ENCODE measurements at places on chromosomes 12 and 14.

- no peak for DNase-seq
Measured at GRCh38 chr14:97298331-97298730, 501.1 kb downstream of the VRK1 start.

- no peak for DNase-seq
Measured at GRCh38 chr12:121872546-121873215, 14.0 kb upstream of the HPD start.

DNA sequence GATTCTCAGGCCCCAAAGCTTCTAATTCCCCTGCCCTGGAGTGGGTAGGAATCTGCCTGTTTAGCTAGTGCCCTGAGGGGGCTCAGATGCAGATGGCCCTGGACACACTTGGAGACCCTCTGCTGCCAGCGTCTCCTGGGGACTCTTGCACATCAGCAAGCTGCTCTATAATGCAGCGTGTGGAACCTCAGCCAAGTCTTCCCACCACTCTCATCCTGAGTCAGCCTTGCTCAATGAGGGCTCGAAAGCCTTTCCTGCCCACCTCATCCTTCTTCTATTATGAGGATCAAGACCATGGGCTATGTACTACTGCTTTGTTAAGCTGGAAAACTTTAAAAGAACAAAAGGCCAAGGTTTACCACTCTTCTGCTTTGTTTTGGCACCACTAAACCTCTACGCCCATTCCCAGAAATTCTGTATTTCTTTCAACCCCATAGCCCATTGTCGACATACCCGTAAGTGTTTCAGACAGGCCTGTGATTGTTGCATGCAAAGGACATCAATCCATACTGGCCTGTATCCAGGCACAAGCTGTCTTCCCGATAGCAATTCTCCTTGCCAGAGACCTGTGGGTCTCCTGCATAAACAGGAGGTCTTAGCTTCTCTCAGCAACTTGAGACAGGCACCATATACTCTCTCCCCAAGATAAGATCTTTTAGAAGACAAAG is 246.9 kb downstream of the DPF3 start:
- DNase-seq, result no peak

- DNase-seq, result no peak
Measured at GRCh38 chr12:104618691-104619090, 161.9 kb downstream of the CHST11 start.

- no peak for DNase-seq
Measured at GRCh38 chr12:125070661-125071390, 5.6 kb downstream of the AACS start.

DNA sequence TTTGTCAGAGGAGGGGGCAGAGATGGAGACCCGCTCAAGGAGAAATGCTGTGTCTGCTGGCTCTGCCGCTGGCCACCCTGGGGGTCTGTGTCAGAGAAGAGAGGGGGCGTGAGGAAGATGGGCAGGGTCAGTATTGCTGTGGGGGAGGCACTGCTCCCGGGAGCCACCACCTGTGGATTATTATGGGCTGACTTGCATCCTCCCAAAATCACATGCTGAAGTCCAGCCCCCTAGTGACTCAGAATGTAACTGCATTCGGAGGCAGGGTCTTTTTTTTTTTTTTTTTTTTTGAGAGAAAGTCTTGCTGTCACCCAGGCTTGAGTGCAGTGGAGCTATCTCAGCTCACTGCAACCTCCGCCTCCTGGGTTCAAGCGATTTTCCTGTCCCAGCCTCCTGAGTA is 12.3 kb downstream of the ABCD4 start:
- no peak for DNase-seq

GRCh38 chr12:48199774-48200221 is 3.3 kb downstream of the OR10AD1 start:
- no peak for DNase-seq

DNA sequence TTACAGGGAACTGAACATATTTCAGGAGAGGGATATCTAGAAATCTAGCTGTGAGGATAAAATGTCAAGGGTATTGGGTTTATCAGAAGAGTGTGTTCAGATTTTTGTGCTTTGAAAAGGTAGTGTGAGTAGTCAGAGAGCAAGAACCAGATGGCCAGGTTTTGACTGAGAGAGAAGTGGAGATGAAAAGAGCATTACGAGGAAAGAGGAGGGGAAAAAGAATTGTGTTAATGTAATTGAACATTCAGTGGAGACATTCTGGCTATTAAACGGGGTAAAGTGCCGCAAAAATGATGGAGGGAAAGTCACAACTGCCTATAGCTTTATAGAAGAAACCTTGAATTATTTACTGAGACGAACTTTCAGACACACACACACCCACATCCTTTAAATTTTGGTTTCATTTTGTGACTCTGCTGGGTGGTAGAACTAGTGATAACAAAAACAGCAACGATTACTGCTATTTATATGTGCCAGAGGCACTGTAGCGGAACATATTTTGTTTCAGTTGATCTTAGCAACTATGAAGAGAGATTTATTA is 213.6 kb downstream of the ERC1 start:
- peak; percentile 18 for DNase-seq

DNA sequence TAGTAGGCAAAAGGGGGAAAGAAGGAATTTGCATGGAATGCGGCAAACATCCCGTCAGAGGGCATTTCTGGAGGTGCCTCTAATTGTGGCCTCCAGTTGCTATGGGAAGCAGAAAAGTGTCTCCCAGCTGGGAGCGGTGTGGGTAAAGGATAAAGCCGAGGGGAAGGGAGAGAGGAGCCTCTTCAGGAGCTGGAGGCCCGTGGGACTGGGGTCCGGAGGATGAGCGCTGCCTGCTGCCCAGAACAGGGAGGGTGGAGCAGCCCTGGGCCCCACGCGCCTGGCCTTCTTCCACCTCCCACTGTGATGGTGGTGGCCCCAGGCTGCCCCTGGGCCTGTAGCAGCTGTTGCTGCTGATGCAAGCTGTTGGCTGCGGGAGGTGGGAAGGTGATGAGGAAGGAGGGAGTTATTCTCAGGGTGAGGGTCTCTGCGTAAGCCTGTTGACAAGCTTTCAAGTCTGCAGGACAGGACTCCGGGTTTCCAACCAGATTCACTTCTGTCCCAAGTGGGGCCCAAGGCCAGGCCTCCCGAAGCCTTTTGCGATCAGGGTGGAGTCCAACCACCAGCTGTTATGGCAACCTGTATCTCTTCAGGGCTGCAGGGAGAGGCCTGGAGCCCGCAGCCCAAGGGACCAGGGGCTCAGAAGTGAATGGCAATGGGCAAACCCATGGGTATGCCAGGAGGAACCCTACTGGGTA is 19.1 kb upstream of the PGF start:
- DNase-seq, result no peak

DNA sequence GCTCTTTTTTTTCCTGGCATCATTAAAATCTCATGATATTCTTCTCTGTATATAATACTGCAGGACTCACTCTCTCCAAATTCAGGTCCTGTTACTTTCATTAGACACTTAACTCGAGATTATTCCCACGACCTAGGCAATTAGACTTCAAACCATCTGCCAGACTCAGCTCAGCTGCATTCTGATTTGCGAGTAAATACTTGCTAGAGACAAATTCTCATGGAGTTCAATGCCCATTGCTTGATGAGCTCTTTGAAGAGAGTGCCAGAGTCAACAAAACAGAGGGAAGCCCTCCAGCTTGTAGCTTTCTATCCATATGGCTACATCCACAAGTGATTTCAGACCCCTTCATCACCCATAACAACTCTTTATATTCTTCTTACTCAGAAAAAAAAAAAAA is 88.3 kb downstream of the GTF2A1 start:
- DNase-seq, result no peak

- no peak for DNase-seq
Measured at GRCh38 chr12:82486524-82487235, 128.4 kb downstream of the METTL25 start.

DNA sequence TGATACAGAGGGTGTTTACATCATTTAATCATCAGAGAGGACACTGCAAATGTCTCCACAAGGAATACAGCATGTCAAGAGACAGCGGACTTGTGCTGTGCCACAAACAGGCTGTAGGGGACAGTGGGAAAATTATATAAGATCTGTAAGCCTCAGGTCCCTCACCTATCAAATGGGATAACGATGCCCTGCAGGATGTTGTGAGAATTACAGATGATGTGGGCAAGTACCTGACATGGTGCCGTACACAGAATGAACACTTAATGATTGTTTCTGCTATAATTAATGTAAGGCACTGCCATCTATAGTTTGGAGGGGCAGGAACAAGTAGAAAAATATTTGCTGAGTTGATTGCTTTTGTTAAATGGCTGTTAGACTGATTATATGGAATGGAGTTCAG is 81.9 kb upstream of the GTF2A1 start:
- no peak for DNase-seq

- peak; percentile 74 for DNase-seq
Measured at GRCh38 chr14:101817501-101818001, 56.0 kb downstream of the PPP2R5C start.

GRCh38 chr12:5227708-5228373 is 184.2 kb downstream of the KCNA5 start:
- DNase-seq, result no peak

DNA sequence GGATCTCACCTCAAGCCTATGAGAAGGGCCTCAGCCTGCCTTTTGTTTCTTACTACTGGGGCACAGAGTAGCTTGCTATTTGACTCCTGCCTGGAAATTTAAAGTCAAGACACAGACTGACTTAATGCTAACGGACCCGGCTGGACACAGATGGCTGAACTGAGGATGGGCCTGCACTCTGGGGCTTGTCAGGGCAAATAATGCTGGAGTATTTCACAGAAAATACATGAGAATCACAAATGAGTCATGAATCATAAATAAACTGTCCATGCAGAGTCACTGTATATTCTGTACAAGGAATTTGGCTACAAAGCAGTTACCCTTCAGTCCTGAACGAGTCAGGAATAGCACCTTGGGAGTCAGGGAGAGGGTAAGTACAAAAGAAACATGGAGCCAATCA is 683.2 kb upstream of the FOXG1 start:
- no peak for DNase-seq

- no peak for DNase-seq
Measured at GRCh38 chr14:82935691-82936090, 1402.0 kb upstream of the SEL1L start.

- DNase-seq, result no peak
Measured at GRCh38 chr14:51457843-51458562, 193.7 kb upstream of the FRMD6 start.

GRCh38 chr12:81207173-81207572 is 129.3 kb downstream of the ACSS3 start:
- DNase-seq, result no peak

DNA sequence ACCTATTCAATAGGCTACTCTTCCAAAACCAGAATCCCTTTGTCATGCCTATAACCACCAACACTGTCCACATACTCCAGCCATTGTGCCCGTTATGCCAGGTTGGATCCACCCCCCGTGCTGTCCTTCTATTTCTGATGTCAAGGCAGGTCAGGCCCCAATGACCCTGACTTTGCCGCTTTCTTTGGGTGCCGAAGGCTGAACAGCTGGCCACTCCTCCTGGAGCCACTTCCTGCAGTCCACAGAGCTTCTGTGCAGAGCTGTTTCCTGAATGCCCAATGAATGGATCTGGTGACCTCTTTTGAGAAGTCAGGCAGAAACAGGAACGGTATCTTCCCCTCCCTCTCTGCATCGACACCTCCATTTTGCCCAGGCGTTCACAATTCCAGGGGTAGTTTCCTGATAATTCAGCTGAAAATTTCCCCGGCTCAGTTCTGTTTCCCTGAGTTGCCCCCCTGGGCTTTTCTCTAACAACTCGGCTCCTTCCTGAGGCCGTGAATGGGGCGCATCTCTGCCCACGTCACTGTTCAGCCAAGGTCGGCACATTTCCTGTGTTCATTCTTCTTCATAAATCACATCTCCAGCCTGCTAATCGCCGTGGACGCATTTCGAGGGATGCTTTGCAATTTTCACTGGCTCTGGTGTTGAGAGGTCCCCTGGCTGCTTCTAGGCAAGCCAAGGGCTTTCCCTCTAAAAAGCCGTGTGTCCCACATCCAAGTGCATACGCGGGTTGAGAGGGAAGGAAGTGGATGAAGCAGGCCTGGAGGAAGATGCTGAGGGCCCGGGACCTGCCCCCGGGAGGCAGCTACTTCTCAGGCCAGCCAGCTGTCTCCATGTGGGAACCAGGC is 86.5 kb downstream of the PAPOLA start:
- DNase-seq, result no peak

GRCh38 chr12:107378609-107379008 is 285.3 kb upstream of the CRY1 start:
- no peak for DNase-seq

DNA sequence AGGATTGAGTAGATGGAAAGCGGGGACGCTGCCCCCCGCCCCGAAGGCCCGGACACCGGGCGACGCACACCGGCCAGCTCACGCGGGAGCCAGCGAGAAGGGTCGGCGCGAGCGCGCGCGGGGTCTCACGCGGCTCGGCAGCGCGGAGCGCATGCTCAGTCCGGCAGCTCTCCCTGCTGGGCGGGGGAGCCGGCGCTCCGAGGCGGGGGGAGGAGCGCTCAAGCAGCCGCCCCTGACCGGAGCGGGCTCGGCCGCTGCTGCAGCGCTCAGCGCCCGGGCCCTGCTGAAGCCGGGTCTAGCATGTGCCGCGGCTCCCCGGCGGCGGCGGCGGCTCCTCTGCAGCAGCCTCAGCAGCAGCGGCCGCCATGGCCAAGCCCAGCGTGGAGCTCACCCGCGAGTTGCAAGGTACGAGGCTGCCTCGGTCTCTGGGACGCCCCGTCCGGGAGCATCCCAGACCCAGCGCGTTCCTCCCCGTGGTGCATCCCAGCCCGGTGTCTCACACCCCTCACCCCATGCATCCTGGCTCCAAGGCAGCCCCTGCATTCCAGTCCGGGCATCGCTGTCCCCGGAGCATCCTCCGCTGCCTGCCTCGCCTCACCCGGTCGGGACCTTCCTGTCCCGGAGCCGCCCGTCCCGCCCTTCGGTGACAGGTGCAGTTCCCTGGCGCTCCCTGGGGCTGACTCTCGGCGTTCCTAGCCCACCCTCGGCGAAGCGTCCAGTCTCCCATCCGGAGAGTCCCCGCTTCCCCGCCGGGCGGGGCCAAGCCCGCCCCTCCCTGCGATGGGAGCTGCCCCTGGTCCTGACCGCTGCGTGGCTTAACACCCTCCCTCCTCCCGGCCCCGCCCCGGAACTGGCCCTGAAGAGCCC is at the start of gene CARMIL3:
TSS of gene CARMIL3 (plus strand) at position 221 of the 867 bp plus-strand sequence. CDS start at position 366, 145 bp downstream.
- DNase-seq, result peak; percentile 50

DNA sequence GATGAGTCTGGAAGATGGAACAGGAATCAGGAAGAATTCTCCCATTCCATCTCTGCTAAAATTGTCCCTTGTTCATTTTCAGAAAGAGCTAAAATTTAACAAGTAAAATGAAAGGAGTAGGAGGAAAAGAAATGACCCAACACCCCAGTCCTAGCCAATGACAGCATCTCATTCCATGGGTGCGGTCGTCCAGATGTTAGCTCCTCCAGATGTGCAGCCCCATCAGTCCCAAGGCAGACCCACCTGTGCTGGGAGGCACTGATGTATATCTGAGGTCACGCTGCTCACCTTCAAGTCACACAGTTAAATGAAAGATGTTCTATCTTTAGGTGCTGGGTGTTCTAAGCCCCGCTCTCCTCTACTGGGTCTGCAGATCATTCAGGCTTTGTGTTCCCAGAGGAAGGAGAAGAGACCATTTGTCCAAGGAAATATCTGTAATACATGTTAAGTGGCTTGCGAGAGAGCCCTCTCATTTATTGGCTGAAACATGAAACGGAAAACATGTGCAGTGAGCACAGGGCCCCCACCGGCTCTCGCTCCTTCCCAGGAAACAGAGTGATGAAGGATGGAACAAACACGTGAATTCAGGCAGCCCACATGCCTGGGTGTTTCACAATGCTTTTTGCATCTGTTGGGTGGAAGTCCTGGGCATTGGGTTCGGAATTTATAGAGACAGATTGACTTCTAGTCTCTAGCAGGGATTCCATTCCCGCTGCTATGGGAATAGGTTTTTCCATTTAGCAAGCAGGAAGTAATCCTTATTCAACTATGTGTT is 294.6 kb downstream of the NUAK1 start:
- DNase-seq, result no peak

- DNase-seq, result peak; percentile 68
Measured at GRCh38 chr12:121536899-121537813, 43.7 kb downstream of the KDM2B start.
